ENCODE measurements at places on chromosomes 1 and 21.

GRCh38 chr1:187129132-187129531 is 300.4 kb downstream of the PLA2G4A start:
- DNase-seq, result no peak

DNA sequence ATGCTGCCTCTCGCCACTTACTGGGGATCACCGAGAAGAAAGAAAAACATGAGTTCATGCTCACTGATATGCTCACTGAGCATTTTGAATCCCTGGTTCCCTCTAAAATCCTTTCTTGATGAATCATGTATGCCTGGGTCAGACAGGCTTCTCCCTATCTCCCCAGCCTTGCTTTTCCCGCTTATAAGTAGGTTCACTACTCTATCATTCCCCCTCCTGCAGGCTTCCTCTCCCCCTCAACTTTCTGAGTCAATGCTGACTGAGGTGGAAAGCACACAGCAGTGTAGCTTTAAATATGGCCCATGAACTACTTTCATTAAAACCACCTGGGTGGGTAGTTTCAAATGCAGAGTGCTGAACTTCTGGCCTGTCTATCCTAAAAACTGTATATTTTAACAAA is 41.7 kb downstream of the FMO4 start:
- DNase-seq, result no peak

DNA sequence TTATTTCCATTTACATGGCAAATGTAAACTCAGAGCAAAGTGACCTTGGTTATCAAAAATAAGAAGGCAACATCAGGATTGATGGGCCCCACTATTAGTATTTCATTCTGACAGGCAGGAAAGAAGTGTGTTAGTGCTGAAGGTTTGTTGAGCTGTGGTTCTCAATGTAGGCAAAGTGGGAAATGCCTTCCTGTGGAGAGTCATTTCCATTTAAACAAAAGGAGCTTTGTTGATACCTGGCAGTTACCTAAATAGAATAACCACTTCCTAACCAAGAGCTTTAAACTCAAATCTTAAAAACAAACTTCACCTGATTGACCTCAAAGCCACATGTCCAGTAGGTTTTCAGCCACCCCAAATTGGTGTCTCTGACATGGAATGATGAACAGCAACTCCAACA is 579.9 kb upstream of the BEND5 start:
- DNase-seq, result no peak

GRCh38 chr1:11741919-11742558 is 6.1 kb downstream of the AGTRAP start:
- DNase-seq, result no peak

- peak; percentile 54 for DNase-seq
Observed at GRCh38 chr1:208007319-208007937, 96.5 kb upstream of the CD34 start.

DNA sequence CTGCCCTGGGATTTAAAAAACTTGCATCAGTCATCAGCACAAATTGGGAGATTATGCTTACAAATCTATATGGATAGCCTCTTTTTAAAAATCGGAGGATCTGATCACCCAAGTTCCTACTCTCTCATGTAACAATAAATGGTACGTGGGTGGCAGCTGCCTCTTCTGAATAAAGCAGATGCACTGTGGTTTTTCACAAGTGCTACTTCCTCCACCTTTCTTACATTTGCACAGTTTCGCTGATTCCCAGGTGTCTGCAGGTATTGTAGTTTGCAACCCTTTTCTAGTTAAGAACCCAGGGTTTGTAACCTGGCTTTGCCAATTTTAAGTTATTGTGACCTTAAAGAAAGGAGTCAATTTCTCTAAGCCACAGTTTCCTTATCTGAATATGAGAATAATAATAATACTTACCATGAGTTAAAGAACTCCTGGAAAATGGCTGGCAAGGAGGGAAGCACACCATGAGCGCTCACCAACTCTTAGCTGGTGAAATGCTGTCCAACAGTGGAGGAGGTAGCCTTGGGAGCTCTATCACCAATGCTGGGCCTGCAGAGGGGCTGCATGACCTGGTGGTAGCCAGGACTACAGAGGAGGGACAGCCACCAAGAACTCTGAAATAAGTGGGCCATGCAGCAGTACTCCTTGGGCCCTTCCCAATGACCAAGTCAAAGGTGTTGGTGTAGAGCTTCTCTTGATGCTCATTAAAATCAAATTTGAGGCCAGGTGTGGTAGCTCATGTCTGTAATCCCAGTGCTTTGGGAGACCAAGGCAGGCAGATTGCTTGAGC is 30.2 kb upstream of the KCNA2 start:
- no peak for DNase-seq

GRCh38 chr1:9111957-9112356 is 16.9 kb downstream of the GPR157 start:
- DNase-seq, result no peak

DNA sequence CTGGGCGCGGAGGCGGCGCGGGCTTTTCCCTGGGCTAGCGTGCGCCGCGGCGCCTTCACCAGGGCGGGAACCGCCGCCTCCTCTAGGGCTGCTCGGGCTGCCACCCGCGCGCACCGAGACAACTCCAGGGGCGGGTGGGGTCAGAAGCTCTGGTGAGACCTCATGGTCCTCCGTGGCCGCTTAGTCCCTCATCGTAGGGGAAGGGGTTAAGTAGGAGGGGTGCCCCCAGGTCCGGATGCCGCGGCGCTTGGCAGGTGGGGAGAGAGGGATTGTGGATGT is 559 bp downstream of the SERTAD4 start:
- DNase-seq, result no peak

- no peak for DNase-seq
Observed at GRCh38 chr1:227549892-227550291, 13.5 kb upstream of the ZNF678 start.

DNA sequence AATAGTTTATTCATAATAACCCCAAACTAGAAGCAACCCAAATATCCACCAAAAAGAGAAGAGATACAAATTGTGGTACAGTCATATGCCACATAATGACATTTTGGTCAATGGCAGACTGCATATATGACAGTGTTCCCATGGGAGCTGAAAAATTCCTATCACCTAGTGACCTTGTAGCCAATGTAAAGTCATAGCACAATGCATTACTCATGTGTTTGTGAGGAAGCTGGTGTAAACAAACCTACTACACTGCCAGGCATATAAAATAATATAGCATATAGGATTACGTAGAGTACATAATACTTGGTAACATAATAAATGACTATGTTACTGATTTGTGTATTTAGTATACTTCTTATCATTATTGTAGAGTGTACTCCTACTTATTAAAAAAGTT is 29.5 kb upstream of the SLFNL1 start:
- no peak for DNase-seq

- DNase-seq, result no peak
Observed at GRCh38 chr1:2393471-2393877, 1.8 kb downstream of the RER1 start.

DNA sequence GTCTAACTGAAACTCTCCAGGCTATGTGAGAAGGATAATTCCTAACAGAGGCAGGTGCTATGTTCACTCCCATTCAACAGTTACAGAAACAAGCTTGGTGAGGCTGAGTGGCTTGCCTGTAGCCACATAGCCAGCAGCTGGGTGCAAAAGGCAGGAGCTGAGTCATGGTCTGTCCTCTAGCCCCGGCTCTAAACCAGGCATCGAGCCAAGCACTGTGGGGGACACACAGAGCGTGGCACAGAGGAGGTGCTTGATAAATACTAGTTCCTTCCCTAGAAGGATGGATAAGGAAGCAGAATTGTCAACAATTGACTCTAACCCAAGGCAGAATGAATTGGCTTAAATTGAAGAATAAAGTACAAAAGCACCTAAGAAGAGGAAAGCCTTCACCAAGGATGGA is 10.4 kb upstream of the KCNA2 start:
- no peak for DNase-seq

DNA sequence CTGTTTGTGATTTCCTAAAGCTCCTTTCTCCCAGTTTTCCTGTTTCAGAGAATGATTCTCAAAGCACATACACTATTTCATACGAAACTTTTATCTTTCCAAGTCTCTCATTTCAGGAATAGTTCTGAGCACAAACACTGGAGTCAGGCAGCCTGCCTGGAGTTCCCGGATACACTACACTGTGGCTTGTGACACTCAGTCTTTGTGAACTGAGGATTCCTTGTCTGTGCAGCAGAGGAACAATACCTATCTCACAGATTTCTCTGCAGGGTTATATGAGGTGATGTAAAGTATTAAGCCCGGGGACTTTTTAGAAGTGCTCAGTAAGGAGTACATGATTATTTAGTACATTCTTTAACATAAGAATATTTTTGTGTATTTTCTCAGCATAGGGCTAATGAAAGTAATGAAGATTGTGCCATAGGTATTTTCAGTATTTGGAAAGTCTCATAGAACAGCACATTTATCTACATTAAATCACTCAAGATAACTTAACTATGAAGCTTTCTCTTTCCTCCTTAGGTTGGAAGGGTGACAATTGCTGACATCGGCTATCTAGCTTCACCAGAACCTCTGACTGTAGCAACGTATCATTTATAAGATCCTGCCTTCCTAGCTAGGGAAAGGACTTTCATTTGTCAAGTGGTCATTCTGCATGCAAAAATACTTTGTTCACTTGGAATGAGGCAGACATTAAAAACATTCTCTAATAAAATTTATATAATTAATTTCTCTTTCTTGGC is 12.9 kb downstream of the GBP2 start:
- no peak for DNase-seq

GRCh38 chr1:230681599-230681998 is 32.3 kb downstream of the AGT start:
- DNase-seq, result no peak

DNA sequence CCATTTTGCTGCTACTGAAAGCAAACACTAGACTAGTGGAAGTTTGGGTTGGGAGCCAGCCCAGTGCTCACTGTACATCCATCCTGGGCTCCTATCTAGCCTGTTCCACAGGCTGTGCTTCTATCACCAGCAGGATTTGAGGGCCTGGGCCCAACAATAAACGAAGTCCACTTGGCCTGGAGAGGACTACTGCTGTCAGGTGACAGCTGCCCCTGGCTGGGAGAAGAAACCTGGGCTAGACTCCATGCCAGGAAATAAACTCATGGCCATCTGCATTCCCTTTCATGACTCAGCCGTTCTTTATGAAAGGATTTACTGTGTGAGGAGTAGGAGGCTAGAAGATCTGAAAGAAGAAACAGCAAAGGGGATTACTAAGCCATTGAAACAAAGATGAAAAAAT is 35.5 kb downstream of the COLGALT2 start:
- DNase-seq, result peak; percentile 25

- no peak for DNase-seq
Observed at GRCh38 chr1:170730438-170730837, 66.5 kb downstream of the PRRX1 start.

- no peak for DNase-seq
Observed at GRCh38 chr1:212655668-212656440, 43.8 kb downstream of the BATF3 start.

GRCh38 chr1:201649761-201650622 is 111.1 kb downstream of the NAV1 start:
- peak; percentile 98 for DNase-seq

GRCh38 chr1:115211071-115211745 is 121.9 kb upstream of the TSPAN2 start:
- DNase-seq, result no peak

DNA sequence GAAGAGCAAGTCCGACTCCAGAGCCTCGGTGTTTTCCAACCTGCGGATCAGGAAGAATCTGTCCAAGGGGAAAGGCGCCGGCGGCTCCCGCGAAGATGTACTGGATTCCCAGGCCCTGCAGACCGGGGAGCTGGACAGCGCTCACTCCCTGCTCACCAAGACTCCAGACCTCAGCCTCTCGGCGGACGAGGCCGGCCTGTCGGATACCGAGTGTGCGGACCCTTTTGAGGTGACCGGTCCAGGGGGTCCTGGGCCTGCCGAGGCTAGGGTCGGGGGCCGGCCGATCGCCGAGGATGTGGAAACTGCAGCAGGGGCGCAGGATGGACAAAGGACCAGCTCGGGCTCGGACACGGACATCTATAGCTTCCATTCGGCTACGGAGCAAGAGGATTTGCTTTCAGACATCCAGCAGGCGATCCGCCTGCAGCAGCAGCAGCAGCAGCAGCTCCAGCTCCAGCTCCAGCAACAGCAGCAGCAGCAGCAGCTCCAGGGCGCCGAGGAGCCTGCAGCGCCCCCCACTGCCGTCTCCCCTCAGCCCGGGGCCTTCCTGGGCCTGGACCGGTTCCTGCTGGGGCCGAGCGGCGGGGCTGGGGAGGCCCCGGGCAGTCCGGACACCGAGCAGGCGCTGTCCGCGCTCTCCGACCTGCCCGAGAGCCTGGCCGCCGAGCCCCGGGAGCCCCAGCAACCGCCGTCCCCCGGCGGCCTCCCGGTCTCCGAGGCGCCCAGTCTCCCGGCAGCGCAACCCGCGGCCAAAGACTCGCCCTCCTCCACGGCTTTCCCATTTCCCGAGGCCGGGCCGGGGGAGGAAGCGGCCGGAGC is 827 bp downstream of the FMN2 start:
- peak; percentile 55 for DNase-seq

DNA sequence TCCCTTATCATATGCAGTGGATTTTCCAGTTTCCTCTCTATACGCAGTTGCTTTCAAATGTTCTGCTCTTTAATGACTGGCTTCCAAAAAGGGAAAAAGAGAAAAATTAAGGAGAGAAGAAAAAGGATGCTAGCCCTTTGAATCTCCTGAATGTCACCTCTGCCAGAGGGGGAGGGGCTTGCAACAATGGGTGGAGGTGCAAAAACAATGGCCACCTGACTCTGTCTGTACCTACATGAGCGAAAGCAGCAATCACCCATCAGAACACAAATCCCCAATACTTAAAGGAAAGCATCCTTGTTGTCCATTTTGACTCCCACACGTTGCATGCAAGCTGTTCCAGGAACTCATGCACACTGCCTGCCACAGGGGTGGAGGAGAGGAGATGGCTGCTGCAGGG is 61.2 kb downstream of the CCDC30 start:
- DNase-seq, result no peak

DNA sequence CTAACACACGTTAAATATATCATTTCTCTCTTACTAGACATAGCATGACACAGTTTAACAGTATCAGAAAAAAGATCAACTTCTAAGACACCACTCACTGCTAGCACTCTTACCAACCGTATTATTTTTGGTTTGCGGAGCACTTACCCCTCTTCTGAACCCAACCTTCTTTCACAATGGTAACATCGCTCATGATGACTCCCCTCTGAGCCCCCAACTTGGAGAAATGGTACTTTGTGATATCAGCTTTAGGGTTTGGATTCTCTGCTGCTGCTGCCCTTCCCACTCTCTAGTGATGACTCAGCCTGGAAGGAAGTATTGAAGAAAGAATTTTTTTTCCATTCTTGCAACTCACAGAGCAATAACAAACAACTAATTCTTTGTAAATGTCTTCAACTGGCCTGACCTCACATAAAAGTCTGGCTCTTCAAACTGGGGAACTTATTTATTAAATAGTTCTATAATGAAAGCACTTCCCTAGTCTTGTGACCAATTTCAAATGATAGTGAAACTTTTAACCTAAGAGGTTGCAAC is 7.0 kb downstream of the AKT3 start:
- no peak for DNase-seq
